Subcutaneous adipose tissue (tissue), 4 donors: ENCODE measurements at places on chromosomes 5 and 9. TPM values are rescaled to one million over a fixed set of nuclear protein-coding genes. Genes with fewer than 3 reads are reported as not detected.

The C5orf52 gene
- not detected for total RNA-seq

The VDAC1 gene
- total RNA-seq = 121 TPM

The OR1J2 gene
- total RNA-seq = not detected

The NR5A1 gene
- total RNA-seq = not detected

The PAIP1 gene
- total RNA-seq = 127 TPM

The IFNA2 gene
- not detected for total RNA-seq

The SMIM32 gene
- not detected for total RNA-seq

The CAPSL gene
- not detected for total RNA-seq

The HAVCR1 gene
- not detected for total RNA-seq
